Stimulated activated CD4-positive, alpha-beta T cell treated with anti-CD3 and anti-CD28 coated beads, Interleukin-12 subunit alpha, Interleukin-12 subunit beta, amount 100 ng/mL, for 4 hours (primary cell): ENCODE measurements at places on chromosomes 11 and 22.

- no peak for DNase-seq
Measured at GRCh38 chr11:131370090-131370751, at the start of gene NTM. TSS of gene NTM (plus strand) at chr11:131370615.

- DNase-seq = no peak
Measured at GRCh38 chr11:15307619-15308024, 192.9 kb downstream of the INSC start.

DNA sequence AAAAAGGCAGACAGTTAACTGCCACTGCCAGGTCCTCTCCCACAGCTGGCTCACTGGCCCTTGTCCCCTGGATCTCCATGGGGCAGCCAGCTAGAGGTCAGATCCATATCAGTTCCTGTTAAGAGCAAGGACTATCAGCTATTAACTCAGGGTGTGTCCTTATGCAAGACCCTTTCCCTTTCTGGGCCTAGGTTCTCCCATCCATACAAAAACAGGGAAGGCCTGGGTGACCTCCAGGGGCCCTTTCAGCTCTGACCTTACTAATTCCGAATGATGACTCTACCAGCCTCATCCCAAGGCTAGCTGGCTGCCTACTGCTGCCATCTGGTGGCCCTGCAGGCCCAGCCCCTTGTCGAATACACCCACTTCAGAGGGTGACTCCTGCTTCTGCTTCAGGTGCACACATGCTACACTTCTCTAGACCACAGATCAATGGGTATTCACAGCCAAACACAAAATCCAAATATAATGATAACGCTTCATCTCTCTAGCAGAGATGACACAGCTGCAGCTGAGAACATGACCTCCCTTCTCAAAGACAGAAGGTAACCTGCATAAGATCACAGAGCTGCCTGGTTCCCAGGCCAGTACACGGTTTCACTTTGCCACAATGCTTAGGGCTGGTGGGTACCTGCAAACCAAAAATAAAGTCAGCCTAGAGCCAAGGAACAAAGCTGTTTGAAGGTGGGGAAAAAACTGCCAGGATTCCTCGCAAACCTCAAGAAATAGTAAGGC, 34.1 kb downstream of the SERGEF start:
- DNase-seq = no peak

- DNase-seq = no peak
Measured at GRCh38 chr22:19387038-19387437, 44.5 kb downstream of the HIRA start.

- DNase-seq = no peak
Measured at GRCh38 chr11:128036006-128036405, 551.4 kb downstream of the ETS1 start.

DNA sequence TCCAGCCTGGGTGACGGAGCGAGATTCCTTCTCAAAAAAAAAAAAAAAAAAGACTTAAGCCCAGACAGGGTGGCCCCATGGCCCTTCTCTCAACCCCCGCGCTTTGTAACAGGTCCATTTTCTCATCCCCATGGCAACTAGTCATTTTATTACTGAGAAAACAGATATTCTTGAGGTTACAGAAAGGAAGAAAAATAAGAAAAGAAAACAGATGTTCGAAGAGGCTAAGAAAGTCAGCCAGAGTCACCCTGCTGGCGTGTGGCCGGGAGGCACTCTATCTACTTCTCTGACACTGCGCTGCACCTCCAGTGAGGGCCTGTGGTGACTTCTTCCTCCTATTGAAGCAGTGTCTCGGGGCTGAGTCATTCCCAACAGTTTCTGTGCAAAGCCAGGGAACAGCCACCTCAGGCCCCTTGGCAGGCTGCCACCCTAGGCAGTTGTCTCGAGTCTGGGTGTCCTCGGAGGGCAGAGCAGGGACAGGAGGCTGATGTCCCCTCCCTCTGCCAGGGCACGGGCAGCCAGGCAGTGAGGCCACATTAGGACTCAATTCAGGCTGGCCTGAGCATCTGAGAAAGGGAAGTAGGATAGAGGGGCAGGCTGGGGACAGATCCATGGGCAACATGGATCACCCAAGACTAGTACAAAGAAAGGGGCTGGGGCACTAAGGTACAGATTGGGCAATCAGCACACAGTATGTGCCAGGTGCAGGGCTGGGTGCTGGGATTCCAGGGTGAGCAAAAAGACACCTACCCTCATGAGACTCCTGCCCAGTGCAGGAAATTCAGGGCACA, 16.4 kb upstream of the SYVN1 start:
- no peak for DNase-seq

DNA sequence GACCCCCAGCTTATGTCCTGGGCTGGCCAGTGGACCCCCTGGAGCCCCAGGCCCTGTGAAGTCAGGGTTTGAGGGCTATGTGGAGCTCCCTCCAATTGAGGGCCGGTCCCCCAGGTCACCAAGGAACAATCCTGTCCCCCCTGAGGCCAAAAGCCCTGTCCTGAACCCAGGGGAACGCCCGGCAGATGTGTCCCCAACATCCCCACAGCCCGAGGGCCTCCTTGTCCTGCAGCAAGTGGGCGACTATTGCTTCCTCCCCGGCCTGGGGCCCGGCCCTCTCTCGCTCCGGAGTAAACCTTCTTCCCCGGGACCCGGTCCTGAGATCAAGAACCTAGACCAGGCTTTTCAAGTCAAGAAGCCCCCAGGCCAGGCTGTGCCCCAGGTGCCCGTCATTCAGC, 24.6 kb downstream of the CSF2RB start:
- no peak for DNase-seq

- no peak for DNase-seq
Measured at GRCh38 chr11:92687724-92688123, 281.7 kb upstream of the MTNR1B start.

GRCh38 chr11:128896356-128896755, 5.2 kb downstream of the KCNJ5 start:
- no peak for DNase-seq

DNA sequence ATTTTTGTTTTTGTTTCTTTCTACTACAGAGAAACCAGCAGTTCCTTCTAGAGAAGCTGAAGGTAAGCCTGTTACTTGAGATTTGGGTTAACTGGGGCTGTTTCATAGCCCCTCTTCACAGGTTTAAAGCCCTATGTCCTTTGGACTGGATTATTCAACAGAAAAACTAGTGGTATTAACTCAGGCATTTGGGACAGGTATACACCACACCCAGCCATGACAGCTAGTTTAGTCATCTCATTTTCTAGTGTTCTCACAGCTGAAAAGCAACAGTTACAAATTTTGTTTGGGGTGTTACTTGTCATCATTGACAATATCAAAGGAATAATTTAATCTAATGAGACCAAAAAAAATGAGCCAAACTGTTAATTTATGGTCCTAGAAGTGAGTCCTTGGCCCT, 14.0 kb downstream of the LAYN start:
- DNase-seq = no peak

DNA sequence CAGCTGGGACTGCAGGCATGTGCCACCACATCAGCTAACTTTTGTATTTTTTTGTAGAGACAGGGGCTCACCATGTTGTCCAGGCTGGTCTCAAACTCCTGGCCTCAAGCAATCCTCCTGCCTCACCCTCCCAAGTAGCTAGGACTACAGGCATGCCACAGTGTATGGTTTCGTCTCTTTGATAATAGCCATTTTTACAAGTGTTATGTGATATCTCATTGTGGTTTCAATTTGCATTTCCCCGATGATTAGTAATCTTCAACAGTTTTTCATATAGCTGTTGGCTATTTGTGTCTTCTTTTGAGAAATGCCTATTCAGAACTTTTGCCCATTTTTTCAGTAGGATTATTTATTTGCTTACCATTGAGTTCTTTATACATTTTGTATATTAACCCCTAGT, 9.0 kb upstream of the MTMR3 start:
- no peak for DNase-seq

- DNase-seq = no peak
Measured at GRCh38 chr22:39871008-39871798, 22.4 kb downstream of the ENTHD1 start.

GRCh38 chr22:33874206-33874605, 46.1 kb downstream of the LARGE1 start:
- DNase-seq = no peak

DNA sequence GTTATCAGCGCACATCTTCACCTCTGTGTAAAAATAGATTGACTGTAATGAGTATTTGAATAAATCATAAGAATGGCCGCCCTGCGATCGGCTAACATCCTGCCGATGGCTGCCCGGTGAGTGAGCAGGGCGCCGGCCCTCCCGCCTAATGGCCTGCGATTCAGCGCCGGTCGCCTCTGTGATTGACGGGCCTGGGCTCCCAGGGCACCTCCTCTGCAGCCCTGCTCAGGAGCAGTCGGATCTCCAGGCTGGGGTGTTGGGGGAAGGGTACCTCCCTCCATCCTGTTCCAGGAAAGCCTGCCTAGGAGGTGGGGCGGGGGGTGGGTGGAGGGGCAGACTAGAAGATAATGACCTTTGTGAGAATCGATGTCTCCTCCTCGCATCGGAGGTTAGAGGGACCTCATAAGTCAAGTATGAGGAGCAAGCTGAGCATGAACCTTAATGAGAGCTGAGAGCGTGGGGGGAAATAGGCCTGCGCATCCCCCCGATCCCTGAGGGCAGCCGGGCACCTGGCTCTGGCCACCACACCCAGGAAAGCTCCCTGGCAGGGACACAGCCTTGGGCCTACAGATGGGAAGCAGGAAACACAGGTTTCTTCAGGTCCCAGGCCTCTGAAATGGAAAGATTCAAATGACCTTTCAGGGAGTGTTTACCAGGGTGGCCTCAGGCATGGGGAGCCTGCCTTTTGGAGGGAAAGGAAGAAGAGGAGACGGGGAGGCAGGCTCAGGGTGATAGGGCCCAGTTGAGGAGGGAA, 71.7 kb downstream of the PKNOX2 start:
- no peak for DNase-seq

- no peak for DNase-seq
Measured at GRCh38 chr22:38453996-38454352, 1.0 kb downstream of the KCNJ4 start.

GRCh38 chr11:75425422-75425821, 7.6 kb downstream of the KLHL35 start:
- no peak for DNase-seq

- no peak for DNase-seq
Measured at GRCh38 chr11:91187314-91187713, 964.5 kb upstream of the CHORDC1 start.

- no peak for DNase-seq
Measured at GRCh38 chr22:30216710-30217109, 29.8 kb downstream of the LIF start.

GRCh38 chr11:44982496-44983062, 31.9 kb upstream of the TP53I11 start:
- DNase-seq = no peak

DNA sequence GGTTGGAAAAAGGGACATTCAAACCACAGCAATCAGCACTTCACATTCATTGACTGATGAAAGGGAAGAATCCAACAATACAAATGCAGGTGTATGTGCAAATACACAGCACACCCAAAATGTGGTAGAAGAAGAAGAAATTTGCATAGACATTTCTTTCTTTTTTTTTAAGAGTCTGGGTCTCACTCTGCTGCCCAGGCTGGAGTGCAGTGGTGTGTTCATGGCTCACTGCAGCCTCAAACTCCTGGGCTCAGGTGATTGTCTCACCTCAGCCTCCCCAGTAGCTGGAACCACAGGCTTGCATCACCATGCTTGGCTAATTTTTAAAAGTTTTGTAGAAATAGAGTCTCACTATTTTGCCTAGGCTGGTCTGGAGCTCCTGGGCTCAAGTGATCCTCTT, 21.9 kb downstream of the CARS1 start:
- DNase-seq = no peak

GRCh38 chr11:35009191-35009943, 92.9 kb downstream of the PDHX start:
- DNase-seq = no peak

GRCh38 chr22:28430466-28431025, 249.1 kb downstream of the TTC28 start:
- no peak for DNase-seq

GRCh38 chr11:88474655-88475054, 137.1 kb upstream of the CTSC start:
- DNase-seq = no peak

- no peak for DNase-seq
Measured at GRCh38 chr22:25027043-25027906, 74.8 kb downstream of the KIAA1671 start.

DNA sequence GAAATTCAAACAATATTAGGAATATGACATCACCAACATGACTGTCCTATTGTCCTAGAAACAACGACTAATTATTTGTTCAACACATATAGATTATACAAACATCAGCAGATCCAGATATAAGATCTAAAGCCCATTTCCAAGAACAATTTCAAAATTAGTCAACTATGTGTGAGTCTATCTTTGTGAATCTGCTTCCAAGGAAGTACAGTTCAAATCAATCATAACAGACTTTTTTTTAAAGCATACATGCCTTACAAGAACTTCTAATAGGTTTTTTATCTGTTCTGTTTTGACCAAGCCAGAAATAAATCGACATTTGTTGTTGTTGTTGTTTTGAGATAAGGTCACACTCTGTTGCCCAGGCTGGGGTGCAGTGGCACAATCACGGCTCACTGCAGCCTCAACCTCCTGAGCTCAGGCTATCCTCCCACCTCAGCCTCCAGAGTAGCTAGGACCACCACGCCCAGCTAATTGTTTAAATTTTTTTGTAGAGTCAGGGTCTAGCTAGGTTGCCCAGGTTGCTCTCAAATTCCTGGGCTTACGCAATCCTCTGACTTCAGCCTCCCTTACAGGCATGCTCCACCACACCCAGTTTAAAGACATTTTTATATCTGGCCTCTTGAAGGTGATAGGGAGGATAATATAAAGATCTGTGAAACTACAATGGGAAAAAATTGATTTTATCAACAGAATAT, 54.8 kb downstream of the DENND5A start:
- no peak for DNase-seq
